ENCODE measurements at places on chromosomes 12 and 14.

DNA sequence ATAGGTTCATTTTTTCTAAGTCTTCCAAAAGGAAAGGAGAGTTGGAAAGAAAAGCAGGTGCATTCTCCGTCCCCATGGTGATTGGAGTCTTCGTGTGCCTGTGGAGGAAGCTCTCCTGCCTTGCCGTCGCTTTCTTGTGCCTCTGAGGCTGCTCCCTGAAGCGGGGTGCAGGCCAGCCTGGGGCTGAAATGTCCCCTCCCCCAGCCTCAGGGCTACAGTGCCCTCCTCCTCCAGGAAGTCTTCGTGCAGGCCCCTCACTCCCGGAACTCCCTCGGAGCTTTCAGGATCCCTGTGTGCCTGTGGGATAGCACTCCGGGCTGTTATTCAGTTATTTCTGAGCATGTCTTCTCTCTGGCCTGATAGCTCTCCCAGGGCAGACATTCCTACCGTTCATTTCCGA, 569.2 kb downstream of the VRK1 start:
- peak; percentile 11 for DNase-seq

DNA sequence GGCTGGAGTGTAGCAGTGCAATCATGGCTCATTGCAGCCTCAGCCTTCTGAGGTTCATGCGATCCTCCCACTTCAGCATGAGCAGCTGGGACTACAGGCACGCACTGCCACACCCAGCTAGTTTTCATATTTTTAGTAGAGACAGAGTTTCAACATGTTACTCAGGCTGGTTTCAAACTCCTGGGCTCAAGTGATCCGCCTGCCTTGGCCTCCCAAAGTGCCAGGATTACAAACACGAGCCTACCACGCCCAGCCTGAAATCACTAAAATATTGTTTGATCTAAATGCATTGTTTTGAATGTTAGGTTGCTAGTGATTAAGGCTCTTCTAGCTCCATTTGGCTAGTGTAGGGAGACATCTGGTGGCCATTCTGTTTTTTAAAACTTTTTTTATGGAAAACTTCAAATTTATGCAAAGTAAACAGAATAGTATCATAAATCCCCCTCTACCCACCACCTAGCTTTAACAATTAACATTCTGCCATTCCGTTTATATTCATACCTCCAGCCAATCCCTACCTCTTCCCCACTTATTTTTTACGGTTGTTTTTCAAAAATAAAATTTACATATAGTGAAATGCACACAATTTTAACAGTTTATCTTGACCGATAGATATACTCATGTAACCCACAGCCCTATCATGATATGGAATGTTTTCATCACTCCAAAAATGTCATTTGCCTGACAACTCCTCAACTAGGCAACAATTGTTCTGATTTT, 37.8 kb downstream of the MYO1H start:
- DNase-seq, result peak; percentile 34

GRCh38 chr12:107080299-107080698, 13.1 kb downstream of the CRY1 start:
- no peak for DNase-seq

DNA sequence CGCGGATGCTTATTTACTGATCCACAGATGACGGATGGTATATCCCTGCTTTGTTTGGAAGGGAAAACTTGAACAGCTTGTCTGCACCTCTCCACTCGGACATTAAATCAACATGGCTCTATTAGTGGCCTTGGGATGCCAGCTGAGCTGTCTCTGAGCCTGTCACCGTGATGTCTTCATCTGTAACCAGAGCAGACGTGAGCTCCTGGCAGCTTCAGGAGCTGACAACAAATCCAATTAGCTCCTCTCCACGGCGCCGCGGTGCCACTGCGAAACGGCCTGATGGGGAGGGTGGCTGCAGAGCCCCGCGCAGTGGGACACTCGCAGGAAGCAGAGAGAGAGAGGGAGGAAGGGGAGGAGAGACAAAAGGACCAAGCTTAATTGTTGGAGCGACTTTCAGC, 112.3 kb downstream of the PAPOLA start:
- no peak for DNase-seq

GRCh38 chr12:2693244-2693860, 101.4 kb upstream of the FKBP4 start:
- DNase-seq, result peak; percentile 65

GRCh38 chr12:10048526-10048925, 18.0 kb downstream of the CLEC9A start:
- no peak for DNase-seq

- DNase-seq, result no peak
Measured at GRCh38 chr12:124639122-124639806, 71.9 kb upstream of the NCOR2 start.

- no peak for DNase-seq
Measured at GRCh38 chr12:49332891-49333371, 4.1 kb downstream of the C1QL4 start.

GRCh38 chr12:58592475-58593207, 327.7 kb downstream of the LRIG3 start:
- no peak for DNase-seq

GRCh38 chr14:53531730-53532129, 378.6 kb upstream of the DDHD1 start:
- no peak for DNase-seq

- no peak for DNase-seq
Measured at GRCh38 chr12:111182382-111182781, 186.5 kb downstream of the PHETA1 start.

DNA sequence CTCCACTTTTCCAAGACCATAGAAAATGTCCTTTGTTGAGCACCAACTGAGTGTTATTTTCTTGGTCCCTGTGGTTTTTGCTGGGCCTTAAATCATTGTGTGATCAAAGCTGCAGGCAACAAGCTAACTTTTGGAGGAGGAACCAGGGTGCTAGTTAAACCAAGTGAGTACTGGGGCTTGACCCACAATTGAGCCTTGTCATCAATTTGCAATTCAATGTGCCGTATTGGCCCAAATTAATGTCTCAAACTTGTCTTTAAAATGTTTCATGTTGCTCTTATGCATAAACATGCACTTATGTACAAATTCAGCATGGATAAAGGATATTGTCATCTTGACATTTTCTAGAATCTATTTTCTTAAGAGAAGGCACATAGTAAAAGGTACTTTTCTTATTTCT, 62.3 kb downstream of the DAD1 start:
- no peak for DNase-seq

- DNase-seq, result no peak
Measured at GRCh38 chr12:58487255-58487654, 433.0 kb downstream of the LRIG3 start.

DNA sequence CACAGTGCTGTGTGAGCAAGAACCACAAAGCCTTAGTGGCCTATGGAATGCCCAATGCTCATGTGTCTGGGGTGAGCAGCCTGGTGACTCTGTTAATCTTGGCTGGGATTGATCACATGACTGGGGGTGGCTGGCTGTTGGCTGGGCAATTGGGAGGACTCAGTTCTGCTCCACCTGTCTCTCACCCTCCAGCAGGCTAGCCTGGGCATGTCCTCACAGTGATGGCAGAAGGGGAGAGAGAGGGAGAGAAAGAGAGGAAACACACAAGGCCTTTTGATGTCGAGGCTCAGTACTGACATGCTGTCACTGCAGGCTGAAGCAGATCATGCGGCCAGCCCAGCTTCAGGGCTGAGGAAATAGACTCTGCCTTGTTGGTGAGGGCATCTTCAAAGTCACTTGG, 136.8 kb downstream of the TBX5 start:
- no peak for DNase-seq

- DNase-seq, result no peak
Measured at GRCh38 chr12:67758119-67758518, 109.6 kb downstream of the DYRK2 start.

- DNase-seq, result peak; percentile 48
Measured at GRCh38 chr12:32988982-32989381, 92.4 kb upstream of the PKP2 start.

- no peak for DNase-seq
Measured at GRCh38 chr12:64918344-64918743, 93.9 kb downstream of the TBC1D30 start.

GRCh38 chr14:60575008-60575407, 66.1 kb downstream of the SIX6 start:
- DNase-seq, result no peak

DNA sequence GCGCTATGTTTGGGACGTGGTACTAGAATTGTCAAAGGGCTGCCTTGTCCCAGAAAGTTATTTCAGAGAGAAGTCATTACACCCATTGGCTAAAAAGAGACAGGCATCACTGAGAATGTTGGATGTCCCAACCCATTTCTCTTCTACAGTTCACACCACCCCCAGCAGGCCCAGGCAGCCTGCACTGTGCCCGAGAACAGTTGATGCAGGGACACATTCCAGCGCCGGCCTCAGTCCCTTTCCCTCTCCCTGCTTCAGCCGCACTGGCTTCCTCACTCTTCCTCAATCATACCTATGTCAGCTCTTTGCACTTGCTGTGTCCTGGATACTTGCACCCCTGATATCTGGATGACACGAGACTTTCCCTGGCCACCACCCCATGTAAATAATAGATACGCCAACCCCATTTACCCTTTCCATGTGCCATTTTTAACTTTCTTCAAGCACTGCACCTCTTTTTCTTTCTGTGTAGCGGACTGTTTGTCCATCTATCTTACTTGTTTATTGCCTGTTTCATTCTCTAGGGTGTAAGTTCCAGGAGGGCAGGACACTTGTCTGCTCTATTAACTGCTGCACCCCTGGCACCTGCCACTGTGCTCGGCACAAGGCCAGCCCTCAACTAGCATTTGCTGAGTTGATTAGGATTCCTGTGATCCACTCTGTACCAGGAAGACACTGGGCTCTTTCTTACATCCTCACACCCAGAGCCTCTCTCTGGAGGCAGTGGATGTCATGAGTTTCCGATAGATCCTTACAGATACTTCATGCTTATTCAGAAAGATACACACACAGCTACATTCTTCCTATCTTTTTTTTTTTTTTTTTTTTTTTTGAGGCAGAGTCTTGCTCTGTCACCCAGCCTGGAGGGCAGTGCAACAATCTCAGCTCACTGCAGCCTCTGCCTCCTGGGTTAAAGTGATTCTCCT, 76.6 kb upstream of the CEP83 start:
- no peak for DNase-seq

DNA sequence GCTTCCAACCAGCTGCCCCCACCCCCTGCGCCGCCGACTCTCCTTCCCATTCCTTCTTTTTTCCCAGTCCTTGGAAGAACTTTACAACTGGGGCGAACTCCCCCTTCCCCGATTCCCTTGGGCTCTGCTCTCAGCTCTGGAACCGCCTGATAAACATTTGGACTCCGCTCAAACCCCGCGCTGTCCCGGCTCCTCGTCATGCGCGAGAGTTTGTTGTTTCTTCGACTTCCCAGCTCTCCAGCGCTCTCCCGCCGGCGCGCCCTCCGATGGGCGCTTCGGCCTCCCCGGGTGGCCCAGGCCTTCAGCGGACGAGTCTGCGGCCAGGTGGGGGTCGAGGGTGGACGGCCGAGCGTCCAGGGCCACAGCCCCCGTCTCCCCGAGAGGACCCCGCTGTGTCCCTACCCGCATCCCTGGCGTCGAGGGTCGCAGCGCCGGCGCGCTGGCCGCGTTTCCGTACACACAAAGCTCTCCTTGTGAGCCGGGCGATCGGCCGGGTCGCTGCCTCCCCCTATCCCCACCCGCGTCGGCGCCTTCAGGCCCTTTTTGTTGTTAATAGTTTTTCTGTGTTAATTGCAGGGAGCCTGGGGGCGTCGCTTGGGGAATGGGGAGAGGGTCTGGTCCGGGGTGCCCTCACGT, 847 bp downstream of the MMP14 start:
- peak; percentile 67 for DNase-seq

DNA sequence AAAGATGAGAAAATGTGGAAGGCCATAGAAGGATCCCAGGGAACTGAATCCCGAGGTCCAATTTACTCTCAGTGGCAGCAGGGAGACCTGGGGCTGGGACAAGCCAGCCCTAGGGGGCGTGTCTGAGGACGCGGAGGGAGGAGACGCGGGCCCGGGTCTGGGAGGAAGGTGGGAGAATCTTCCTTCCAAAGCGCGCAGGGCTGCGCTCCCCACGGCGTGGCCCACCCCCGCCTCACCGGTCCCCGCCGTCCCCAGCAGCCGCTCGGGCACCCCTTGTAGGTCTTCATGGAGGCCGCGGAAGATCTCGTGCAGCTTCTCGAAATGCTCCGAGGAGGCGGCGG, 323 bp downstream of the VTI1B start:
- DNase-seq, result peak; percentile 86

- peak; percentile 64 for DNase-seq
Measured at GRCh38 chr12:98355322-98355721, 160.1 kb upstream of the TMPO start.

DNA sequence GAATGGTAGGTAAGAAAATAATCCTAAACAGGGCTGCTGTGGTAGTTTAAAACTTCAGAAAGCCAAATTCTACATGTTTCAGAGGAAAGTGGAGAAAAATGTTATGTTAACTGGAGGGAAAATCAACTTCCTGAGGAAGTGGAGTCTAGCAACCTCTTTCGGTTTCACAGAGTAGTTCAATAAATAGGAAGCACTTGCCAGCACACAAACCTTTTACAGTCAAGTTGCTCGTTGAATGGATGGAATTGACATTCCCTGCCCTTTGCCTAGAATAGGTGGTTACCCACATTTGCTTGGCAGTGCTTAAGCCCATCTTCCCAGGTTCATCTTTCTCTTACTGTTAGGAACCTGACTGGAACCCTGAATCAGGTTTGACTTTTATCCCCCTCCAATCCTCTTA, 15.9 kb downstream of the ANKRD13A start:
- DNase-seq, result no peak

DNA sequence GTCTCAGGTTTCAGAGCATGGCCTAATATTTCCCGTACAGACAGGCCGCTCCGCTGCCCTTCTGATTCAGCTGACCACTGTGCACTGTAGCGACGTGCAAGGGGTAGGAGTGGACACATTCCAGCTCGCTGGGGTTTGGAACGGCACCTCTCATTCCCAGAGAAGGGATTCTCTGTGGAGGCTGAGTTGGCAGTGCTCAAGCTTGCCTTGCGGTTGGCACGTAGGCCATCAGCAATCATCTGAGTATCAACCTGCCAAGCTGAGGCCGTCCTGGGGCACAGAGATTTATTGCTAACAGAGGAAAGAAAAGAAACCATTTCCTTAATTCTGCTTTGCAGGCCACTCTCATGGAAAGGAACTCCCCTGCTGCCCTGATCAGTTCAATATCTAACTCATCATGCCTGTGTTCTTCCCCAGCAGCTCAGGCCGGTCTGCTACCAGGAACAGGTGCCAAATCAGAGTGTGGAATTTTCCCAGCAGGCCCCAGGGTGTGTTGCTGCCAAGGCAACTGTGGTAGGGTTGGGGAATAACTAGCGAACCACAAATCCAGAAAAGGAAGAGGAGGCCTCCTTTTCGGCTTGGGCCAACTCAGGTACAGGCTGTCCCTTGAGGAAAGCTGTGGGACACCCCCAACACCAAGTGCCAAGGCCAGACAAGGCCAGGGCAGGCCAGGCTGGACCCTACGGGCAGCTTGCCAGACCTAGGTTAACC, 92.5 kb downstream of the SSPN start:
- DNase-seq, result no peak

DNA sequence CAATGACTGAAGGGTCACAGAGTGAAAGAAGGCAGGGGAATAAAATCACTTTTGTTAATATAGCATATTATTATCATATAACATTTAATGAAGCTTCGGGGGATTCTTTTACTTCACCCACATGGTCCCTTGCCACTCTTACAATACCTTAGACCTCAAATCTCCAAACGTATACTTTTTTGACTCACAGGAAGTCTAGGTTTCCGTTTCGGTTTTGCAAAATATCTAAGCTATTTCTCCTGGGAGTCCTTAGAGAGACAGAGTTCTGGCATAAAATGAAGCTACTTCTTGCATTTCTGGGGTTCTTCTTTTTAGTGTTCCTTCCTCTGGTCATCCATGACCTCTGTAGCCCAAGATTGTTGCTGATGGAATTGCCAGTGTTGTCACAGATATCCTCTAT, 590.5 kb upstream of the ATP2B1 start:
- DNase-seq, result no peak

GRCh38 chr14:101097109-101097793, 193.7 kb upstream of the RTL1 start:
- peak; percentile 94 for DNase-seq

GRCh38 chr14:64912261-64912660, 2.0 kb upstream of the CHURC1 start:
- DNase-seq, result no peak
